Calu3 (cell line): ENCODE measurements at places on chromosomes 2 and 18. TPM values are rescaled to one million over a fixed set of nuclear protein-coding genes. Genes with fewer than 3 reads are reported as not detected.
A peak's percentile ranks its signal among the peaks of the same experiment; 100 is the strongest.

Gene IL36A
- total RNA-seq = not detected in 2 replicates

Gene GPAT2
- total RNA-seq = not detected in 2 replicates

Gene PRSS56
- total RNA-seq = not detected in 2 replicates

Gene SCN1A
- not detected in 2 replicates for total RNA-seq

DNA sequence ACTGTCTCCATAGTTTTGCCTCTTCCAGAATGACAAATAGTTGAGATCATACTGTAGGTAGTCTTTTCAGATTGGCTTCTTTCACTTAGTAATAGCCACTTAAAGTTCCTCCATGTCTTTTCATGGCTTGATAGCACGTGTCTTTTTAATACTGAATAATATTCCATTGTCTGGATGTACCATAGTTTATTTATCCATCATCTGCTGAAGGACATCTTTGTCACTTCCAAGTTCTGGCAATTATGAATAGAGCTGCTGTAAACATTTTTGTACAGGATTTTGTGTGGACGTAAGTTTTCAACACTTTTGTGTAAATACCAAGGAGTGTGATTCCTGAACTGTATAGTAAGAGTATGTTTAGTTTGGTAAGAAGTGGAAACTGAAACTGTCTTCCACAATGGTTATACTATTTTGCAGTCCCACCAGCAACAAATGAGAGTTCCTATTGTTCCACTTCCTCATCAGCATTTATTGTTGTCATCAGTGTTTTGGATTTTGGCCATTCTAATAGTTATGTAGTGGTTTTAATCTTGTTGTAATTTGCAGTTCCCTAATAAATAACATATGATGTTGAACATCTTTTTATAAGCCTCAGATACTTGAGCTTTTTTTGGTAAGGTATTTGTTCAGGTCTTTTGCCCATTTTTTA, 18.9 kb downstream of the LTBP1 start:
- no peak overlapping the region for H3K27ac ChIP-seq
- no peaks in the 10 kb centered on the region for H3K27me3 ChIP-seq
- H3K4me1 ChIP-seq = no peaks in the 10 kb centered on the region

DNA sequence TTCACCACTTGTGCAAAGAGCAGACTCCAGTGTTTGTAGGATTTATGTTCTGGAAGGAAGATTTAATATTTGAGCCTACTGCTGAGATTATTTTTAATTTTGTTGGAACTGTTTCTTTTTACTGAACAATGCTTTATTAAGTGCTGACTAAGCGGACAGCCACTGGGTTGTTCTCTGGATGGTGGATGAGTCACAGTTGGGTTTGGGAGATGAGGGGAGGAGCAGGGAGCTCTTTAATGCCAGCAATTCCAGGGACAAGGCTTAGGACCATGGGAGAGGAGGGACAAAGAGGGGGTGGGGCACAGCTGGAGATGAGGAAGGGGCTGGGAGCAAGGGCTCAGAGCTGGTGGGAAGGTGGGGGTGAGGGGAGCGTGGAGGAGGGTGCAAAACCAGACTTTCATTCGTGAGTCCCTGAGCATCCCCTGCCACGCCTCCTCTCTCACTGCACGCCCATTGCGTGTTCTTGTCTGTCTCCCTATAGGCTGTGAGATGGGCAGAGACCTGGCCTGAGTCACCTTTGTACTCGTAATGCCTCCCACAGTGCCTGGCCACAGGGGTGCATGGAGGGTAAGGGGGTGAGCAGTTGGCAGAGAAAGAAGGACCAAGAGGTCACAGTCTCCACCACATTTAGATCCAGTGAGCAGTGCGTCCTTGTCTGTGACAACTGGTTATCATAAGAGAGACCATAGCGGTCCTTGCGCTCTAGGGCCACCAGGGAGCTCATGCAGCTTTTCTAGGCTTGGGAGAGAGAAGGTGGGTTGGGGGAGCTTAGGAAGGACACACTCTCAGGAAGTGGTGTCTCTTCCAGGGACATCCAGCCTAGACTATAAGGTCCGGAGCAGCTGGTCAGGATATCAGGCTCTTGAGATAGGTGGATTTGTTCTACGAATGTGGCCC, 18.4 kb downstream of the SLC4A3 start:
- no peaks in the 10 kb centered on the region for H3K27me3 ChIP-seq
- H3K4me3 ChIP-seq = no peak overlapping the region
- H3K4me1 ChIP-seq = peaks cover 28% of the 10 kb centered on the region
- H3K36me3 ChIP-seq = peaks cover 13% of the 10 kb centered on the region

DNA sequence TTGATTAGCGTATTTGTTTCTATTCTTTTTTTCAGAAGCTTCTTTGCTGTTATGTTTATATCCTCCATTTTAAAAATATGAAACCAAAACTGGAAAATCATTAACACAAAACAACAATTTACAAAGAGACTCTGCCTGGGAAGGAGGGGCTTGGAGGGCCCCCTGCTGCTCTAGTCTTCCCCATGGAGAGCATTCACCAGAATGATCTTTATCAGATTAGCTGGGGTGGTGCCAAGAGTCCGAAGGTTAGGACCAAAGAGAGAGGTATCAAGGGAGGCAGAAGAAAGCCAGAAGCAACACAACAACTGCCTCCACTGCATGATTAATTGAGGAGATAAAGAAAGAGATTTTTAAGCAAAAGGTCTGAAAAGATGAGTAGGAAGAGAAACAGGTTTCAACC, 218.6 kb downstream of the IRS1 start:
- H3K36me3 ChIP-seq = no peaks in the 10 kb centered on the region
- peaks cover 61% of the 10 kb centered on the region for H3K4me1 ChIP-seq
- peak; percentile 59 for DNase-seq
- no peaks in the 10 kb centered on the region for H3K27me3 ChIP-seq
- H3K4me3 ChIP-seq = peak overlapping the region; percentile 7

DNA sequence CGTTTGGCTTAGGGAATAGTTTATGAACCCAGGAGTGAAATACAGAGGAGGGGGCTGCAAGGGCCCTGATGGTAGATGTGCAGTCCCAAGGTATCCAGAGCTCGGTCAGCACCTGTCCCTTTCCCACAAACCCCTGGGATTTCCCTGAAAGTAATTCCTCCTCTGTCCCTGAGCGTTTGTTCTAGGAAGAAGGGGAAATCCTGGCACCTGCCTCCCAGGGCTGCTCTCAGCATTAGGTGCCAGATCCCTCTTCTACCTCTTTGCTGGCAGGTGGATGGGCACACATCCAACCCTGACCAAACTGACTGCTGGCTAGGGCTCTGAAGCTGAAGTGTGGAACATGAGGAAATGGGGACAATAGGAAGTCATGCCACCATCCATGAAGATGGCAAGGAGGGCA, 824.0 kb downstream of the SLC4A3 start:
- H3K4me3 ChIP-seq = no peak overlapping the region
- no peak for DNase-seq
- no peaks in the 10 kb centered on the region for H3K36me3 ChIP-seq
- H3K4me1 ChIP-seq = no peaks in the 10 kb centered on the region
- H3K27ac ChIP-seq = no peak overlapping the region
- H3K27me3 ChIP-seq = no peaks in the 10 kb centered on the region

DNA sequence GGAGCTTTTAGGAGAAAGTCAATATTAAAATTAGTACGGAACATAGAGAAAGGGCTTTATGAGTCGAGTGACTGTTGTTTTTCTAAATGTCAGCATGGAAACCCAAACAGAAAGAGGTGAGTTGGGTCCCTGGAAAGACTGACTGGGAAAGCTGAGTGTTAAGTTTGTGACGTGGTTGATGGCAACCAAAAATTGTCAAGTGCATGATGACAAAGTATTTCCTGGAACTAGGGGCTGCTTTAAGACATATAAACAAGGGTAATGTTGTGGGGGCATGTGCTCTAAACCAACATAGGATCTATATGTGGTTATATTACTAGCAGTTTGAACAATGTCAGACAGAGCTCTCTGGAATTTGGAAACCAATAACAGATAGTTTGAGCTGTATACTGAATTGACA, 50.9 kb upstream of the GPD2 start:
- H3K36me3 ChIP-seq = no peaks in the 10 kb centered on the region
- H3K4me3 ChIP-seq = no peak overlapping the region
- peaks cover 7% of the 10 kb centered on the region for H3K4me1 ChIP-seq
- H3K27me3 ChIP-seq = no peaks in the 10 kb centered on the region
- DNase-seq = no peak
- no peak overlapping the region for H3K27ac ChIP-seq

GRCh38 chr2:85584354-85584856, at the start of gene VAMP5:
TSS of gene VAMP5 (plus strand) at chr2:85584431. CDS start at chr2:85584491, 60 bp downstream.
- H3K27me3 ChIP-seq = no peaks in the 10 kb centered on the region
- peaks cover 18% of the 10 kb centered on the region for H3K4me1 ChIP-seq
- DNase-seq = peak; percentile 32
- H3K36me3 ChIP-seq = peaks cover 11% of the 10 kb centered on the region
- peak within 1 kb of the TSS; percentile 51 for H3K4me3 ChIP-seq

GRCh38 chr2:232273903-232274643, 104.5 kb upstream of the ALPP start:
- H3K27ac ChIP-seq = no peak overlapping the region
- H3K27me3 ChIP-seq = no peaks in the 10 kb centered on the region
- no peak overlapping the region for H3K4me3 ChIP-seq
- no peaks in the 10 kb centered on the region for H3K4me1 ChIP-seq

DNA sequence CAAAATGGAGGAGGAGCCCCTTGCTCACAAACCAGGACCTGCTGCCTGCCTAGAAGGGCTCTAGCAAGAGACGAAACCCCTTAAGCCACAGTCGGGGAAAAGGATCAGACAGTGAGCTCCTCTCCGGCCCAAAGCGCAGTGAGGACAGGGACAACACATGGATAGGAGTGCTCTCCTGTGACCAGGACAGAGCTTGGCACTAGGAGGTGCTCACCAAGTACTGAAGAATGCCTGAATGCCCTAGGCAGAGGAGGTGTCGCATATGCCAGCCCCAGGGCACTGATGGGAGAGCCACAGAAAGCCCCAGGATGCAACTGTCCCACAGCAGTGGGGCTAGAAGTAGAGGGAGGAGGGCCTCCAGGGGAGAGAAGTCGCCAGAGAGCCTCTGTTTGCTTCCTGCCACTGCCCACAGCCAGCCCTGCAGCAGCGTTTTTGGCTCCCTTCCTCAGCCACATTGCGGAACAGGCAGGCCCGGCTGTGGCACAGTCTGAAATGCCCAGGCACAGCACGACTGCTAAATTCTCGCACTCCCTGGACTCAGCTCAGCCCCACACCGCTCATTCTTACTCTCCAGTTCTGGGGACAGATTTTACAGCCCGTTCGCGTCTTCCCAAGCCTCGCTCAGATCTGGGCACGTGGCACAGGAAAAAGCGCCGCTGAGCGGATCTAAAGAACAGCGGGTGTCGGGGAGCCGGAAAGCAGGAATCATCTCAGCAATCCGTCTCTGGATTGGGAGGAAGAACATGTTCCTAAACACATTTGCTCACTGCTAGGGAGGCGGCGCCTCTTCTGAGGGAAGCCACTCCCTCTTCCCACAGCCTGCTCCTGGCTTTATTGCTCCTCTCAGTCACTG, 98.7 kb upstream of the POU3F3 start:
- no peak for DNase-seq
- no peaks in the 10 kb centered on the region for H3K4me1 ChIP-seq
- no peaks in the 10 kb centered on the region for H3K36me3 ChIP-seq
- H3K4me3 ChIP-seq = no peak overlapping the region

- DNase-seq = no peak
- no peak overlapping the region for H3K4me3 ChIP-seq
- H3K27ac ChIP-seq = no peak overlapping the region
- peaks cover 7% of the 10 kb centered on the region for H3K36me3 ChIP-seq
These were observed 740.5 kb upstream of the SALL3 start for GRCh38 chr18:78239090-78239457.

DNA sequence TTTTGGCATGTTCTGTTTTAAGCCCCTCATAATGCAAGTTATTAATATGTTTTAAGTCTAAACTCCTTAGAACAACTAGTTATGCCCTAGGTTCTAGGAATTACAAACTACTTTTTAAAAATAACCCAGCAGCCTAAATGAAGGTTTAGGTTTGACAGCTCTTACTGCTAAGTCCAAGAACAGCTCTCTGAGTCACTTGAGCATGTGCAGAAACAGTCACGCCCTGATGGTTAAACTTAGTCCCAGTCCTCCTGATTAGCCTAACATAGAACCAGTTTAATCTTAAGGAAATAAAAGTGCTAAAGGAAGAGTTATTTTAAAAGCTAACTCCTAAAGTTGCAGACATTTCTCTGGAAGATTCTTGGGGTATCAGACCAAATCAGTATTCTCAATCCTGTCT, 72.5 kb downstream of the RMDN2 start:
- DNase-seq = no peak
- H3K36me3 ChIP-seq = no peaks in the 10 kb centered on the region
- peaks cover 12% of the 10 kb centered on the region for H3K4me1 ChIP-seq
- H3K27ac ChIP-seq = no peak overlapping the region
- H3K27me3 ChIP-seq = no peaks in the 10 kb centered on the region

DNA sequence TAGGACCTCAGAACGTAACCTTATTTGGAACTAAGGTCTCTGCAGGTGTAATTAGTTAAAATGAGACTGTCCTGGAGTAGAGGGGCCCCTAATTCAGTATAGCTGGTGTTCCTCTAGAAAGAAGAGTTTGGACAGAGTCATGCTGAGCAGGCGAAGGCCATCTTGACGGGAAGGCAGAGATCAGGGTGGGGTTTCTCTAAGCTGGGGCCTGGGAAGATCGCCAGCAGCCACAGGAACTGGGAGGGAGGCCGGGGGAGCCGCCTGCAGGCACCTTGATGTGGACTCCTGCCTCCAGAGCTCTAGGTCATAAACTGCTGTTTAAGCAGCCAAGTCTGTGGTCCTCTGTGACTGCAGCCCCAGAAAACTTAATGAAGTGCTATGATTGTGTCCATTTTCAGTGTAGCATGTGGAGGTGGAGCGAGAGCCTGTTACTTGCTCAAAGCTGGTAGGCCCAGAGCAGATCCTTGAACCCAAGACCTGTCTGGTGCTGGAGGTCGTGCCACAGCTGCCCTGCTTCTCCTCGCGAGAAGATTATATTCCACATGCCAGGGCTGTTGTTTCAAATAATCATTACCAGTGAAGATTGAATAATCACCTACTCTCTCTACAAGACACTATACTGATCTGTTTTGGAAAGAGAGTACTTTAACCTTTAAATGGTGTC, 105.7 kb downstream of the TPO start:
- no peaks in the 10 kb centered on the region for H3K27me3 ChIP-seq
- DNase-seq = no peak
- H3K36me3 ChIP-seq = no peaks in the 10 kb centered on the region
- no peak overlapping the region for H3K27ac ChIP-seq
- H3K4me3 ChIP-seq = no peak overlapping the region

GRCh38 chr2:39731546-39731945, 47.5 kb downstream of the THUMPD2 start:
- no peak overlapping the region for H3K27ac ChIP-seq
- no peak overlapping the region for H3K4me3 ChIP-seq
- no peaks in the 10 kb centered on the region for H3K27me3 ChIP-seq
- DNase-seq = no peak
- H3K4me1 ChIP-seq = no peaks in the 10 kb centered on the region
- no peaks in the 10 kb centered on the region for H3K36me3 ChIP-seq

DNA sequence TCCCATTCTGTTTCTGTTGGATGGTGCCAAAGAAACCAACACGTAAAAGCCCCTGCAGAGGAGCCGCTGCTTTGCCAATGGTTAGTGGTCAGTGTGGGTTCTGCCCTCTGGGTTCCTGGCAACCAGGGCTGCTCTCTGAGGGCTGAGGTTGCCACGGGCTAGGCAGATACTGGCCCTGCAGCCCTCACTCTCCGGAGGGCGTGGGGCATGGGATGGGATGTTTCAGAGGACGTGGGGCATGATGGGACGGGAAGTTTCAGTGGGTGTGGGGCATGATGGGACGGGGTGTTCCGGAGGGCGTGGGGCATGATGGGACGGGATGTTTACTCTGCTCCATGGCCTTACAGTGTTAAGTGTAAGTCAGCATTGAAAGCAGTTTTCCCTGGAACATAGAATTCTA, 34.2 kb downstream of the ADI1 start:
- H3K36me3 ChIP-seq = peaks cover 19% of the 10 kb centered on the region
- no peak overlapping the region for H3K27ac ChIP-seq
- no peaks in the 10 kb centered on the region for H3K4me1 ChIP-seq
- no peaks in the 10 kb centered on the region for H3K27me3 ChIP-seq
